Osteoblast (primary cell): ENCODE measurements at places on chromosomes 2 and 18.

DNA sequence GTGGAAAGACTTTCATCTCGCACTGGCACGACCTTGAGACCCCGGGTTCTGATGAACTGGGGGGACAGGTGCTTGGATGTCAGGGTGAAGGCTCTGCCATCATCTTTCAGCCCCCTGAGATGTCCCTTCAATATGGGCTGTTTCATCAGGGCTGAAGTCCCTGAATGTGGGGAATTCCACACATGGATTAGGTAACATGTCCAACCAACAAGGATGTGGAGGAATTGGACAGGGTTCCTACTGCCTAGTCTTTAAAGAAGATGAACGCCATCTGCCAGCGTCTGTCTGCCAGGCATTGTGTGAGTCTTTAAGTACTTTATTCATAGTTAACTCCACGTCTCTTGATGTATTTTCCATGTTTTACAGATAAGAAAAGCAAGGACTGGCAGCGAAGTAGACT is 5.9 kb upstream of the GRHL1 start:
- peaks cover 11% of the 10 kb centered on the region for H3K4me1 ChIP-seq
- no peak overlapping the region for H3K4me3 ChIP-seq
- H3K27me3 ChIP-seq, result peaks cover 17% of the 10 kb centered on the region
- no peak overlapping the region for H3K27ac ChIP-seq
- no peak for DNase-seq

- H3K4me3 ChIP-seq, result no peak overlapping the region
- H3K4me1 ChIP-seq, result peaks cover 3% of the 10 kb centered on the region
Measured at GRCh38 chr2:166067229-166067628, 60.6 kb downstream of the SCN1A start.

GRCh38 chr18:45050712-45051601 is 370.3 kb downstream of the SETBP1 start:
- H3K4me3 ChIP-seq, result no peak overlapping the region
- peak; percentile 81 for DNase-seq
- H3K27me3 ChIP-seq, result no peaks in the 10 kb centered on the region
- peaks cover 13% of the 10 kb centered on the region for H3K4me1 ChIP-seq
- no peaks in the 10 kb centered on the region for H3K36me3 ChIP-seq
- H3K27ac ChIP-seq, result peak overlapping the region; percentile 21

DNA sequence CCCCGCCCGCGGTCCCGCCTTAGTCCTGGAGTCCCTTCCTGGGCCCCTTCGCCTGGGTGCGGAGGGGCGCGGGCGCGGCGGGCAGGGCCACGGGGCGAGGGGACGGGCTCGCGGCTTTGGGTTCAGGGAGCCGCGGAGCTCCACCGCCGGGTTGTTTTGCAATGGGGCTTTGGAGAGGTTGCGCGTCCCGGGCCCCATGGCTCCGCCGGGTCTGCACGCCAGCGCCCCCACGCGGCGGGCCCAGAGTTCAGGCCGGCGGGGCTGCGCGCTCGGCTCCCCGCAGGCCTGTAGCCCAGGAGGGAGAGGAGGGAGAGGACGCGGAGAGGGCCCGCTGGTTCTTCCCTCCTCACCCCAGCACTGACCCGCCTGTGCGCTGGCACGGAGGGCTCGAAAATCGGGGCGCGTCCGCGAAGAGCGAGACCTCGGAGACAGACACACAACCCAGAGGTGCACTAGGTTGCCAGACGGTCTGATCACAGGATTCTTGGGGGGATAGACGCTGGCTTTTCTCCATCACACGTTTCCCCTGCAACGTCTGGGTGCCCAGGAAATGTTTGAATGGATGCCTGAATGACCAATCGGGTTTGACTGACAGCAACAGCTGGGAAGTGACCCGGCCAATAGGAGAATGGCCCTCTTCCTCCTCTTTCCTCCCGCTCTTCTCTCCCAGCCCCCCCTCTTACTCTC is 4.9 kb upstream of the SIX2 start:
- DNase-seq, result peak; percentile 99
- peak overlapping the region; percentile 58 for H3K27ac ChIP-seq
- H3K36me3 ChIP-seq, result no peaks in the 10 kb centered on the region
- peak overlapping the region; percentile 76 for H3K4me3 ChIP-seq

GRCh38 chr2:121064186-121064585 is 220.8 kb downstream of the TFCP2L1 start:
- H3K36me3 ChIP-seq, result no peaks in the 10 kb centered on the region
- no peaks in the 10 kb centered on the region for H3K4me1 ChIP-seq
- DNase-seq, result no peak

DNA sequence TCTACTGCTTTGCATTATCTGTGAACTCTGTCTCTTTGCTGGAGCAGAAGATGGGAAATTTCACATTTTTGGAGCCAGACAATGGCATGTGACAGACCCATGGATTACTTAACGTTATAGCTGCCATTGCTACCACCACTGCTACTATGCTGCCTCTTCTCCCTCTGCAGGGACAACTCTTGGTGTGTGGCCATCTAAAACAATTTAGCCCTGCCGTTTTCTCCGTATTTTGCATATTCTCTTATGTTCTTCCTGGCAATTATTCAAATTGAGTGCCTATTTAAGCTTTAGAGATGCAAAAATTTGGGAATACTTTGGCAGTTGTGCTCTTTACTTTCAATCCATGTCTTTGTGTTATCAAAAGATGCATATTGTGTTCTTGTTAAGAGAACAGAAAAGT is 386.8 kb downstream of the XIRP2 start:
- no peaks in the 10 kb centered on the region for H3K27me3 ChIP-seq
- no peak for DNase-seq
- no peaks in the 10 kb centered on the region for H3K4me1 ChIP-seq
- no peak overlapping the region for H3K4me3 ChIP-seq
- no peaks in the 10 kb centered on the region for H3K36me3 ChIP-seq

GRCh38 chr2:217090024-217090473 is 230.2 kb upstream of the TNP1 start:
- peaks cover 21% of the 10 kb centered on the region for H3K4me1 ChIP-seq
- DNase-seq, result peak; percentile 87
- H3K36me3 ChIP-seq, result no peaks in the 10 kb centered on the region
- H3K4me3 ChIP-seq, result peak overlapping the region; percentile 51
- H3K27ac ChIP-seq, result peak overlapping the region; percentile 40
- no peaks in the 10 kb centered on the region for H3K27me3 ChIP-seq

DNA sequence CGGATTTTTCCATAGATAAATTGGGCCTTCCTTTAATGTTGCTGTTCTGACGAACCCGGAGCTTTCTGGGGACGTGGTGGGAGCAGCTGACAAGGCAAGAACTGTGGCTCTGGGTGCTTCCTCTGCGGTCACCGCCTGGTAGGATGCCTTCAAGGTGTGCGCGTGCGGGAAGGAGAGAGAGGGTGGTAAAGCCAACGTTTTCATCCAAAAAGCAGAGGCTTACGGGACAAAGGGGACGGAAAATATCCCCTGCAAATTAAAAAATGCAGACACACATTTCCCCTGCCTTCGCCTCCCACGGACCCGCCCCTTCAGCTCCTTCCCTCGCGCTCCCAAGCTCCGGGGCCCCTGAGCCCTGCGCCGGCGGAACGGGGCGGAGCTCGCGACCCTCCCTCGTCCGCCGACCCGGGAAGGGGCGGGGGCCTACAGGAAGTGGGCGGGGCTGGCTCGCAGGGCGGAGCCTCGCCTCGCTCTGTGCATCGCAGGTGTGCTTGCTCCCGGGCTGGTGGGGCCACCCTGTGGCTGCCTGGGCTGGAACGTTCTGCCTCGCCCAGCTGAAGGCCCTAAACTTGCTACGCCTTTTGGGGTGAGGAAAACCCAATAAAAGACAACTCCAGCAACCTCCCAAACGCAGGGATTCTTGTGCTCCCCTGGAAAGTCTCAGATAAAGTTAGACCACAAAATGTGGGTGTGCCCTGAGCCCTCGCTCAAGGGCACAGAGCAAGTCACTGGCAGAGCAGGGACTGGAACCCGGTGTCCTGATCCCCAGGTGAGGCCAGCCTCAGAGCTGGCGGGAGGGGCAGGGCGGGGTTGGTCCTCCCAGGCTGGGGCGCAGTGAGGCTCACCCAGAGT is 25.4 kb upstream of the SLC66A3 start:
- no peak overlapping the region for H3K27ac ChIP-seq
- H3K27me3 ChIP-seq, result peaks cover 19% of the 10 kb centered on the region
- peak overlapping the region; percentile 57 for H3K4me3 ChIP-seq
- peaks cover 21% of the 10 kb centered on the region for H3K4me1 ChIP-seq

DNA sequence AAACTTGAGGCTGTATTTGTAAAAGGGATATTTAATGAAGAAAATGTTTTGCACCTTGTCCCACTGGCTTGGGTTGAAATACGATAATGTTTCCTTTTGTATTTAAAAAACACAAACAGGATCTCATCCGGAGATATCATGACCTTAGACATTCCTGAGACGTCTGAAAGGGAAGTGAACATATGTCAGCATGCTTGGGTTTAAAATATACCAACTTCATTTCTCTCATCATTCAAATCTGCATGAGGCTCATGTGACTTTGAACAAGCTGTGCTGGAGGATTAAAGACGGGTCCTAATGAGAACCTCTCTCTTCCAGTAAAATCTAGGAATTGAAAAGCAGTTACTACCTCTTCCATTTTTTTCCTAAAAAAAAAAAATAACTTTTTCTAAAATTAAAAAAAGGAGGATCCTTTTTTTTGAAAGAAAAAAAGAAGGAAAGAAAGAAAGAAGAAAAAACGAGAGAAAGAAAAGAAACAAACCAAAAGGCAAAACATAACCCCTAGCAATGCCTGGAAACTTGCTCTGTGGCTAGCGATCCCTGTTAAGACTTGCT is 106.8 kb upstream of the ZFP36L2 start:
- DNase-seq, result no peak
- H3K27ac ChIP-seq, result peak overlapping the region; percentile 57
- H3K36me3 ChIP-seq, result peaks cover 2% of the 10 kb centered on the region
- peak overlapping the region; percentile 33 for H3K4me3 ChIP-seq

DNA sequence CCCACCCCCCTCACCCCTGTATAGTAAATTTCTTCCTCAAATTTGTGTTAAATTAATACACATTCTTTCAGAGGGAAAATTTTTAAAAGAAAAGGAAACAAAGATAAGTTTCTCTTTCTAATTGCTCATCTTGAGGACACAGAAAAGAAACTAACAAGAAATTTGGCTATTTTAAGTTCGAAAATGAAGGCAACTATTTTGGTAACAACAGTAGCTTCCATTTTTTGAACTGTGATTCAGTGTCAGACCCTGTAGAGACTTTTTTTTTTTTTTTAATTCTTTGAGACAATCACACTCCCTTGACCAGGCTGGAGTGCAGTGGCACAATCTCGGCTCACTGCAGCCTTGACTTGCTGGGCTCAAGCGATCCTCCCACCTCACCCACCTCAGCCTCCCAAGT is 194.9 kb downstream of the SS18 start:
- H3K4me1 ChIP-seq, result no peaks in the 10 kb centered on the region
- H3K27me3 ChIP-seq, result no peaks in the 10 kb centered on the region
- no peak overlapping the region for H3K4me3 ChIP-seq

- H3K36me3 ChIP-seq, result no peaks in the 10 kb centered on the region
- peaks cover 42% of the 10 kb centered on the region for H3K4me1 ChIP-seq
- DNase-seq, result no peak
Measured at GRCh38 chr2:224260372-224261020, 141.4 kb downstream of the FAM124B start.

DNA sequence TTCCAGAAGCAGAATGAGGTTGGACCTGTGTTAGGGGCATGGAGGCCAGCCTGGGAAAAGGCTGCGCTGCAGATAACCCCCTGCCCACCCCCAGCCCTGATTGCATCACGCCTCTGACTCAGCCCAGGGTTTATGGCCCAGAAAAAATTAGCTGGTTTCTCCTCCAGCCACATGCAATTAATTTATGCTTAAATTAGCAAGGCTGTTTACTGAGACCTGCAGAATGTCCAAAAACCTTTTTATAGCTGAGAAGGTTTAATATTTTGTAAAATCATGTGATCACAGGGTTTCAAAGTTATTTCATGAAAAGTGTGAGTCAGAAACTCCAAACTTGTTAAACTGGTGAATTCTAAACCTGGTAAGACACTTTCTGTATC is 123.1 kb upstream of the HDAC4 start:
- DNase-seq, result peak; percentile 60
- H3K27me3 ChIP-seq, result no peaks in the 10 kb centered on the region
- H3K4me3 ChIP-seq, result no peak overlapping the region
- no peaks in the 10 kb centered on the region for H3K36me3 ChIP-seq
